Activated effector memory CD4-positive, alpha-beta T cell treated with Interleukin-2 at 50 U/mL for 16 hours (primary cell): ENCODE measurements at places on chromosomes 2 and 18.

- DNase-seq, result no peak
Measured at GRCh38 chr2:98295275-98295674, 51.0 kb upstream of the CNGA3 start.

DNA sequence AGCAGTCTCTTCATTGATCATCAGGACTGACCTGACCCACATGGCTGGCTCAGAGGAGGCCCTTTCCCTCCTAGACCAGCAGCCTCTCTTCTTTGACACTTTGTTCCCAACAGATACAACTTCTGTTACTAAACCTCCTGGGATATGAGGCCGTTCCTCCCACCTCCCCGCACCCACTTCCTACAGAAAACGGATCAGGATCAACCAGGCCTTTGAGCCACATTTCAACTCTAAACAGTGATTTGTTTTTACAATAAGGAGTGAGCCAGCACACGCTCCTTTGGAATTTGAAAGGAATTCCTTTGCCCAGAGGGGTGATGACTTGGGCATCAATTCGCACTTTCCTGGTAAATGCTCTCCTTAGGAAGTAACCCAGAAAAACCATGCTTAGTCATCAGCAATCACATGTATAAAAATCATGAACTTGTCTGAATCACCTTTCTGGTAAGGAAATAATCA lies 180.4 kb downstream of the FAM124B start:
- no peak for DNase-seq

- DNase-seq, result no peak
Measured at GRCh38 chr18:23433360-23433759, 19.7 kb upstream of the RIOK3 start.

GRCh38 chr2:224563537-224563936 lies 21.6 kb downstream of the CUL3 start:
- no peak for DNase-seq

- DNase-seq, result no peak
Measured at GRCh38 chr2:188473306-188473705, 181.6 kb downstream of the GULP1 start.

GRCh38 chr18:11901826-11902438 lies 6.2 kb downstream of the MPPE1 start:
- no peak for DNase-seq

DNA sequence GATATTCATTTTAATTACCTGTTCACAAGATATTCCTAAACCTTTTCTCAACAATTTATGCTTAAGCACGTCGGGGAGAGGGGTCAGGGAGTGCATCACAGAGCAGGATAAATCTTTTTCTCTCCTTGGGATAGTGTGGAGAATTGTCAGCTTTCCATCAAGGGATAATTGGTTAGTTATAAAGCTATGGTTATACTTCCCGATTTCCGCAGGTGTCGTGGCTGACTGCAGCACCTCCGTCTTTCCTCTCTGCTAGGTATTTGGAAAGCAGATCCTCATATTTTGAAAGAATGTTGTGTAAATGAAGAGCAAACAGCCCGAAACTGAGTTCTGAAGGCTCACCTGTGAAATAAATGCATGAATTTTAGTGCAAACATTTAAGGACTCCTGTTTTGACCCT lies 778 bp downstream of the DYNC2LI1 start:
- no peak for DNase-seq
